Stimulated activated CD4-positive, alpha-beta T cell treated with anti-CD3 and anti-CD28 coated beads, Interleukin-1b, Interleukin-23, amount 100 ng/mL, for 1 hour (primary cell): ENCODE measurements at places on chromosomes 7 and 10.

DNA sequence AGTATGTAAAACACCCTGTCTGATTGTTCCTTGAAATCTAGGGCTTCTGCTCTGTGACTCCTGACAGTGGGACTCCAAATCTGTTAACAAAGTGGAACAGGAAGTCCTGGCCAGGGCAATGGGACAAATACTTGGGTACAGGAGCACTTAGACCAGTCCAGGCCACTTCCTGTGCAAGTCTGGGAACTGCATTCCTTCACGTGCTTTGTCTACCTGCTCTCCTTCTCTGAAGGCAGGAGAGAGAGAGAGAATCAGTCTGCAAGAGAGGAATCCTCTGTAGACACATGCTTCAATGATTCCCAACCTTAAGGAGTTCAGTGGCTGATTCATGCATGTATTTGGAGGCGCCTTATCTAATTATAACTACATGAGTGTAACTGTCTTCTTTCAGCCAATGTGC lies 530.2 kb downstream of the GATA3 start:
- no peak for DNase-seq

- DNase-seq: no peak
These were observed 19.2 kb upstream of the SMO start for GRCh38 chr7:129169171-129169671.

DNA sequence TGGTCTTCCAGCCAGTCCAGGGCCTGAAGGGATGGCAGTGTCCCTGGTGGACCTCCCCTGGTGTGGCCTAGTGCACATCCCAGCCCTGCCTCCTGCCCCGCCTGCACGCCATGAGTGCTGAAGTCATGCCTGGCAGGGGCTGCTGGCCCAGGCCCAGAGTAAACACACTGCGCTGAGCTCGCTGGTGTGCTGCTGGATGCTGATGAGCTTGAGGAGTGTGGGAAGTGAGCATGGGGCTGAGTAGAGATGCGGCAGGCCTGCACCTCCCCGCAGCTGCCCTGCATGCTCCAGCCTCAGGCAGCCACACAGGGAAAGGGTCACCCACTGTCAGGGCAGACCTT lies 43.2 kb downstream of the HTRA1 start:
- DNase-seq: no peak

- DNase-seq: no peak
These were observed 1.3 kb downstream of the RFC2 start for GRCh38 chr7:74252893-74253292.

DNA sequence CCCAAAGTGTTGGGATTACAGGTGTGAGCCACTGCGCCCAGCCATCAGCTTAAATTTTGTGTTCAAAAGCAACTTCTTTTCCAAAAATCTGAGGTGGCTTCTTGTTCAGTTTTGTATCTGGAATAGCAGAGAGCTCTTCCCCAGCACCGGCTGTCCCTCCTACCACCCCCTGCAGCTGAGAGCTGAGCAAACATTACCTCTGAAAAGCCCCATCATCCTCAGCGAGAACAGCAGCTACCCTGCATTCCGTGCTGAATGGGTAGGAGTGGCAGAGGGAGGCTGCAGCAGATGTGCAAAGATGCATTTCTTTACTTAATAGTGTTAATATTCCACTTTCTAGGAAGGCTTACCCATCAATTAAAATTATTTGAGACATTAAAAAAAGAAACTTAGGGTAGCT lies 31.8 kb downstream of the CCM2 start:
- DNase-seq: no peak

DNA sequence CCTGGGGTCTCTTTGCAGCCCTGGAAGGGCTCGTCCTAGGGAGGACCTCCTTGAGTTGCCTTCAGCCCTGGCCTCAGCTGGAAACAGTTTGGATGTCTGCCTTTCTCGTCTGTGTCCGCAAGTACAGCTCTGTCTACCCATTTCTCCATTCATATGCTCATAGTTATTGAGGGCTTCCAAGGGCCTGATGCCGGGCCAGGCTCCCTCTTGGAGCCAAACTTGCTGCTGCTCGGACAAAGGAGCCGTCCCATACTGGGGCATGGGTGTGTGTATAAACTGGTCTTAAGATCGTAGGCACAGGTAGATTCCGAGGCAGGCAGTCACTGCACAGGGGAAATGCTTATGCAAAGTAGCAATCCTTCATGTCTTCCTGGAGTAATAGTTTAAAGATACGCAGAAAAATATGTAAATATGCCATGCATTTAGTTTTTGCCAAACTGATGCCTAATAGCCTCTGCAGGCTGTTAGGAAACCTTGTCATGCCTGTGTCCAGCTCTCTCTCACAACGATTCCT lies 117.0 kb upstream of the BTBD16 start:
- DNase-seq: no peak

DNA sequence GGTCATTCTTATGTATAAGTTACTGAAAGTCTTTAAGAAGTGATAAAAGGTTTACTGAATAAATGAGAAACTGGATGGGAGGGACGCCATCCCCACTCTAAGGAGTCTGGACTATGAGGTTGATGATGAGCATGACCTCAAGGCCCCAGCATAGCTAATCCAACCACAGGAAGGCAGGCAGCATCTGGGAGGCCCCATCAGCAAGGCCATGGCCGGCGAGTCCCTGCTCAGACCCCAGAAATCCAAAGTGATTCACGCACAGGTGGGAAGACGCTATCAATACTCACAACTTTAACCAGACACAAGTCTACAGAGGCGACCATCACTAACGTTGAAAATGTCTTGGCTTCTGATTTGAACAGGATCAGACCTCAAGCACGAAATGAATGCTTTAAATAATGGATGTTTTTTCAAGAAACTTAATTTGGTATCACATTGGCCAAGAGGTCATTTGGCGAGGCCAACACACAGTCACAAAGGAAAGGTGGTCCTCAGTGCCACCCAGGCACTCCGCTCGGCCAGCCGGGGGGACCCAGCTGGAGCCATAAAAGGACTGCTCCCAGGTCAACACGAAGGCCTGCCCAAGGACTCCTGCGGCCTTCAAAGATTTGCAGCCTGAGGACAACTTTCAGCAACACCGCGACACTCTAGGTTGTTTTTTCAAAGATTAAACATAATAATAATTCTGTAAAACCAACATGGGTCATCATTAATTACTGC lies 228.5 kb downstream of the PTPRN2 start:
- DNase-seq: no peak

- DNase-seq: no peak
These were observed 53.8 kb downstream of the NCAPG2 start for GRCh38 chr7:158650821-158651225.

GRCh38 chr7:4460597-4460996 lies 221.5 kb upstream of the FOXK1 start:
- no peak for DNase-seq

- no peak for DNase-seq
These were observed 596.0 kb upstream of the MGMT start for GRCh38 chr10:128870830-128871597.

- no peak for DNase-seq
These were observed 761.1 kb downstream of the IPMK start for GRCh38 chr10:57506414-57507094.

GRCh38 chr7:129143724-129144094 lies 798 bp upstream of the TSPAN33 start:
- DNase-seq: no peak

GRCh38 chr7:121385800-121386179 lies 10.3 kb downstream of the FAM3C start:
- no peak for DNase-seq

- DNase-seq: no peak
These were observed 880 bp downstream of the HERC4 start for GRCh38 chr10:68074031-68074774.

DNA sequence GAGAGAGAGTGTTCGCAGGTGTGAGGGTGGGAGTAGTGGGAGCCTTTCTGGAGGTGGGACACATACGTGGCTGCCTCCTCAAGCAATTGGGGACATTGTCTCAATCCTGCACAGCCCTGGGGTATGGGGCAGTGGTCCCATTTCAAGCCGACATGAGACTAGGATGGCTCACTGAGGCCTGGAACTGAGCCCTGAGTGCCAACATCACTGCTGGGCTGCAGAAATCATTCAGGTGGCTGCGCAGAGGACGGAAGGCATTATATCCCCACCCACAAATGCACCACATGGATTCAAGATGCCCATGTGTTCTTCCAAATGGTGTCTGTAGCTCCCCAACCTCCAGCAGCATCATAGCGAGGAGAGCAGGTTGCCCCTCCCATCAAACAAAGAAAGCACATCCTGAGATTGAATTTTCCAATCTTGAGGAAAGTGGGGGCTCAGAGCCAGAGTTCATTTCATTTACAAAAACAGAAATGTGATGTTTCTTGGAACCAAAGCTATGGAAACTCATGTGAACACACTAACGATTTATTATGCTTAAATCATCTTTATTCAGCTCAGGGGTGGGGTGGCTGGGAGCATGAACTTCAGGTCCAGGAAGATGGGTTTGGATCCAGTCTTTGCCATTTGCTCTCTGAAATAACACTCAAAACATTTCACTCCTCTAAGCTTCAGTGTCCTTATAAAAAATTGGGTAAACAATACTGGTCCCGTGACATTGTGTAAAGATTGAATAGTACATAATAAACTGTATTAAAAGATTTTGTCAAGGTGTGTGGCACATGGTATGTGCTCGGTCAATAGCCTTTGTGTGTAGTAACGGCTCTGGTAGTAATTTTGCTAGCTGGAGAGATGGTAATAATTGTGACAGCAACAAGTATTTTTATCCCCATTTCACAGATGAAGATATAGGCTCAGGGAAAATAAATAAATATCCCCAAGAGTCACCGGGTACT lies 4.6 kb downstream of the SFTPA2 start:
- no peak for DNase-seq

GRCh38 chr7:23530405-23530804 lies 1.4 kb downstream of the TRA2A start:
- DNase-seq: no peak

DNA sequence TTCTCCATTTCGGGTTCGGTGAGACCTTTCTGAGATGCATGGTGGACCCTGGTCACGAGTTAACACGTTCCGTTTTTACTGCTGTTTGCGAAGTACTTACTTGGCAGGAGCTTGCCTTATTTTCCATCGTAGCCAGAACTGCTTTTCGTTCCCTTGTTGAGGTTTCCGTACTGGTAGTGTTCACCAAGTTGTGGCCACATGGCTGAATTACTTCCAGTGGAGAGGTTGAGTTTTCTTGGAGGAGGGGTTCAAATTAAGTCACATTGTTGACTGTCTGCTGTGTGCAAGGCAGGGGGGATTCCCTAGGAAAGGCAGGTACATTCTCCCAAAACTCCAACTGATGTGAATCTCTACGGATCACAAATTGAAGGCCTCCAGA lies 4.0 kb downstream of the MXI1 start:
- DNase-seq: no peak

- DNase-seq: no peak
These were observed at the start of gene ATOH7 for GRCh38 chr10:68231817-68232251. ATOH7 (minus strand) TSS chr10:68232113; CDS start chr10:68231677, 436 bp downstream.

DNA sequence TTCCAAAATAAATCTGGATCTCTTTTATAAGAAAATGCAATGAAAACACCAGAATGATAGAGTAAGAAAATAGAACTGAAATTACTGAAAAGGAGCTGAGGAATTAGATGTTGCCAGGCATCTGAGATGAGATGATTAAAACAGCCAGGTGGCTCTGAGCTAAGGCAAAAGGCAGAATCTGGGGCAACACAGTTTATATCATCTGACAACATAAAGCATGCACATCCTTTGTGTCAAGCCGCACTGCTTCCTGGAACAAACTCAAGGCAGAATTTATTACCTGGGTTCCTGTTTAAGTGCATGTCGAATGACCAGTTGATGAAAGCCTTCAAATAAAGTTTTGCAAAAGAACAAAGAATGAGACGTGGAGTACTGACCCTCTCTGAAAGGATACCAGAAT lies 247.0 kb downstream of the SNX10 start:
- DNase-seq: no peak

- no peak for DNase-seq
These were observed 260.2 kb downstream of the AUTS2 start for GRCh38 chr7:69858471-69858870.

DNA sequence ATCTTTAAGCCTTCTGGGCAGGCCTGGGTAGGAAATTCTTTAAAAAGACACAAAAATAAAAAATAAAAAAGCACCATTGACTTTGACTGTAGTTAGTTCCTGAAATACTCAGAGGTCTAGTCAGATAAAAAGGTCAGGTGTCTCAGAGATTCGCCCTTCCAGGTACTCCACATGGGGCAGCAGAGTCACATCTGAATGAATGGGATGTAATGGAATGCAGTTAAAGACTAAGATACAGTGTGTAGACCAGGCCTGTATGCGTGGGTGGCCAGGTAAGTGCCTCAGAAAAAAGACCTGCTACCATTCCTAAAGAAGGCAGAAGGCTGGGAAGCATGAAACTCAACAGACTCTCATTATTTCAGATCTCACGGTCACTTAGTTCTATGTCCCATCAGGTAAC lies 68.6 kb upstream of the SEM1 start:
- DNase-seq: no peak

GRCh38 chr7:30761214-30762156 lies 9.6 kb downstream of the INMT start:
- DNase-seq: no peak

DNA sequence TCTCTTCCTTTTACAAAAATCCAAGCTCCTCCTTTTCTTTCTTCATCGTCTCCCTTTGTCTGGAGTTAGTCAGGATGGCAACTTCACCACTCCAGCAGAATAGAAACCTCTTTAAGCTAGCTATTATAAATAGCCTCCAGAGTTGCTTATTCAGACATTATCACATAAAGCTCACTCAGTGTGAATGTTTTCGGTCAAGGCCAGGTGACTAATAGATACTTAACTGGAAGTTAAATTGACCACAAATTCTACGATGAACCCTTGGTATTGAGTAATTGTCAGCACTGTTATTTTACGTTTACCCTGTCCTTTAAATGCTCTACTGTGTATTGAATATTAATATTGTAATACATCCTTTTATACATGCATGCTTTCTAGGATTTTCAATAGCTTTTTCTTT lies 340.4 kb downstream of the OTUD1 start:
- DNase-seq: no peak

GRCh38 chr7:106609416-106609815 lies 51.5 kb downstream of the CCDC71L start:
- DNase-seq: no peak

DNA sequence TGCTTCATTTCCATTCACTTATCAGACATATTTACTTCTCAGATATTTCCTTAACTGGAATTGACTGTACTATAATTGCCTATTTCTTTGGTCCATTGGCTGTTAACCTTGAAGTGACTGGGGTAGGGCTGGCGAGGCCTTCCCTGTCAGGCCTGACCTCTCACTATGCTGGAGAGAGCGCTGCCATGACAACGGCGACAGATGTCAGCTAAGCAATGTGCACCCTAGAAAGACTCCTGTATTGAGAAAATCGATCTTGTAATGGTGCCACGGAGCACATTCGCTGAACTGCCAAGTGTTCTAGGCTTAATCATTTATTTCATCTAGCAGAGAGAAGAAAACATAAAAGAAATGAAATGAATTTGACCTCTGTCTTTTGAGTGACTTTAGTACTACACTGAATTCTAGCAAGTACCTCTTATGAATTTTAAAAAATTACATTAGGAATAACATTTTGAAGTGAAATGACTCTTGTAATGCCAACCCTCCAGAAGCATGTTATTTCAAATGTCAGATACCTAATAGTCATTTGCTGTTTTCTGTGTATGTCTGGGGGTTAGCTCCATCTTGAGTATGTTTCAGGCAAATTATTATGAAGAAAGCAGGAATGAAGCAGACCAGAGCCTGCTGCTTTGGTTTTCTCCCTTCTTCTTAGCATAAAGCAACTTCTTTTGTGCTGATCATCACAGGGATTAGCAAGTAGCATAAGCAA lies 148.0 kb downstream of the SNX10 start:
- no peak for DNase-seq
